GM04503 (cell line): ENCODE measurements at places on chromosomes 7 and 10.

- no peak for DNase-seq
Measured at GRCh38 chr10:51875610-51876009, 176.2 kb upstream of the CSTF2T start.

DNA sequence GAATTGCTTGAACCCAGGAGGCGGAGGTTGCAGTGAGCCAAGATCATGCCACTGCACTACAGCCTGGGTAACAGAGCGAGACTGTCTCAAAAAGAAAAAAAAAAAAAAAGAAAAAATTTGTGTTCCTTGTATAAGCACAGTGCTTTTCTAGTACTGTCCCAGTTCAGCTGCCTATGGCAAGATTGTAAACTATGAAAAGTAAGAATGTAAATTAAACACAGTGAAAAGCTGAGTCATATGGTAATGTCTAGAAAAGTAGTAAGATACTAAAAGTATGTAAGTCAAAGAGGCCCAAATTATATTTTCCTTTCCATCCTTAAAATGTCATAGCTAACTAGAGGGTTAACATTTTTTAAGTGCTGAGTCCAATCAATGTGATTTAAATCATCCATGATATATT lies 42.8 kb downstream of the RBM20 start:
- no peak for DNase-seq

GRCh38 chr10:15122477-15123030 lies 25.4 kb downstream of the RPP38 start:
- no peak for DNase-seq

GRCh38 chr7:119964788-119965542 lies 308.0 kb upstream of the KCND2 start:
- DNase-seq, result no peak

GRCh38 chr7:121369462-121369861 lies 26.6 kb downstream of the FAM3C start:
- no peak for DNase-seq

- no peak for DNase-seq
Measured at GRCh38 chr10:63200431-63200830, 67.3 kb downstream of the NRBF2 start.

DNA sequence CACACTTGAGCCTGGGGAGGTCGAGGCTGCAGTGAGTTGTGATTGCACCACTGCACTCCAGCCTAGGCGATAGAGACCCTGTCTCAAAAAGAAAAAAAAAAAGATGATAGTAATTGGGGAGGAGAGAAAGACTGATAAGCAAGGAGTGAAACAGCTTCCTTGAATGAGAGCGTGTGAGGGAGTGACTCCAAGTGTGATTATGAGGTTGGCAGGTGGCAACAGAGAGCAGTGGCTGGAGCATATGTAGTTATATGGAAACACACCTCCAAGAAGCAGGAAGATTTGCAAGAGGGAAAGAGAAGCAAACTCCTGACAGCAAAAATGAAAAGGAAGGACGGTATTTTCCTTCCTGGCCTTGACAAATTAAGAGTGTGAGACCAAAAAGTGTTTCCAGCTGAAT lies 50.4 kb downstream of the VKORC1L1 start:
- DNase-seq, result no peak

GRCh38 chr10:35412900-35413491 lies 76.7 kb downstream of the CCNY start:
- no peak for DNase-seq

- no peak for DNase-seq
Measured at GRCh38 chr7:45984386-45985295, 63.6 kb upstream of the IGFBP3 start.

DNA sequence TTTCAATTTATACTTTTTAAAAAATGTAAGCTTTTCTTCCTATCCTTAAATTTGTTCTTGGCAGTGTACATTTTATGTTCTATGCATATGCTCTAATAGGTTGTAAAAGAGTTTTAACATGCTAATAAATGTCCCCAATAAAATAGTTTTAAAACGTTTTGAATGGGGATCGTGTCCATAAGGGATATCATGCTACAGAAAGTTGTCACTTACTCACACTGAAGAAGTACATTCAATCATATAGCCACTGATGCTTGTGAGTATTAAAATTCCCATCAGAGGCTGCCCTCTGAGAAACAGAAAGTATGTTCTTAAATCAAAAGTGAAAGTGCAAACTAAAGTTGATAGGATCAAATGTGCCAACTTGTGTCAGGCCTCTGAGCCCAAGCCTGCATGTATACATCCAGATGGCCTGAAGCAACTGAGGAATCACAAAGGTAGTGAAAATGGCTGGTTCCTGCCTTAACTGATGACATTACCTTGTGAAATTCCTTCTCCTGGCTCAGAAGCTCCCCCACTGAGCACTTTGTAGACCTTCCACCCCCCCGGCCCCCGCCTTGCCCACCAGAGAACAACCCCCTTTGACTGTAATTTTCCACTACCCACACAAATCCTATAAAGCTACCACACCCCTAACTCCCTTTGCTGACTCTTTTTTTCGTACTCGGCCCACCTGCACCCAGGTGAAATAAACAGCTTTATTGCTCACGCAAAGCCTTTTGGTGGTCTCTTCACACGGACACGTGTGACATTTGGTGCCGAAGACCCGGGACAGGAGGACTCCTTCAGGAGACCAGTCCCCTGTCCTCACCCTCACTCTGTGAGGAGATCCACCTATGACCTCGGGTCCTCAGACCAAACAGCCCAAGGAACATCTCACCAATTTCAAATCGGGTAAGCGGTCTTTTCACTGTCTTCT lies 877 bp upstream of the NOD1 start:
- no peak for DNase-seq

GRCh38 chr7:79199961-79200360 lies 253.5 kb downstream of the MAGI2 start:
- DNase-seq, result peak; percentile 9

DNA sequence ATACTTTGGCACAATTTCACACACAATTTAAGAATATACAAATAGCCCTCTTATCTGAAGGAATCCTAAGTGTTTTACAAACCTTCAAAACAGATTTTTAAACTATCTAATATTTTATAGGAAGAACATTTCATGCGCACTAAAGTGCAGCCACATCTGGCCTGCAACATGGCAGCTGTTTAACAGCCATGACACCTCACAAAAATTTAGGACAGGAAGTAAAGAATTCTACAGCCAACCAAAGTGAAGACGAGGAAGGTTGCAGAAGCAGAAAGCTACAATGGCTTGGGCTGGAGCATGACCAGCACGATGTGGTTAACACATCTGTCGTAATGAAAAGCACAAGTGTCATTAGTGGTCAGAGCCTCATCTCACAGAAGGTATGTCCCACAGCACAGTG lies 238.1 kb downstream of the HPSE2 start:
- DNase-seq, result no peak

DNA sequence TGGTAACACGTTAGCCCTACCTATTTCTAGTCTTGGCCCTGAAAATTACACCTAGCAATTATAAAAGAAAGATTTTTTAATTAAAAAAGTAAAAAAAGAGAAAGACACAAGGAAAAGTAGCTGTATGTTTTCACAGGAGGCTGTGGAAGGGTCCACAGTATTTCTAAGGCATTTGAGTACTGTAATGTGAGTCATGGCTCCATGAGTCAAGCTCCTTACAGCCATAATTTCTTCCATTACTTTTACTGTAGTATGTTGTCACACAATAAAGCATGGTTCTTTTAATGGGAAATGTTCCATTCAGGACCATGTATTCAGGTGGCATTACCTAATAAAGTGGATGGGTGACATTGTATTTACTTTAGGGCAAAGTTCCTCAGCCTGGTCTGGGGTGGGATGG lies 113.4 kb downstream of the GPR37 start:
- peak; percentile 7 for DNase-seq

GRCh38 chr7:66542528-66543269 lies 86.0 kb upstream of the KCTD7 start:
- DNase-seq, result no peak

- DNase-seq, result no peak
Measured at GRCh38 chr10:34696423-34696822, 118.7 kb downstream of the PARD3 start.

DNA sequence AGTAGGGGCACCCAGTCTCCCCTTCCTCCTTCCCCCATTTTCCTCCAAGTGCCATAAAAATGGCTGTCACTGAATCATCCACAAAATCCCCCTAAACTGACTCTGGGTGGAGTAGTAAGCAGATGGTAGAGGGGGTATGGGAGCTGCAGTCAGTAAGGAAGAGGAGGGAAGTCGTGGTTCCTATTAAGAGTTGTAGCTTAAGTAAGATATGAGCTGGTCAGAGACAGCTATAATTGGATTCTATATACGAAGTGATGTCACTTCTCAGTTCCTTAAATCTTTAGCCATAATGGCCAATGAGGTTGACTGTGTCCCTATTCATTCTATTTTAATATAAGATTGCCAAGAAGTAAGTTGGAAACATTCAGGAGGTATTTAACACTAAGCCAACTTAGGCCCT lies 131.7 kb downstream of the SLC16A9 start:
- no peak for DNase-seq

DNA sequence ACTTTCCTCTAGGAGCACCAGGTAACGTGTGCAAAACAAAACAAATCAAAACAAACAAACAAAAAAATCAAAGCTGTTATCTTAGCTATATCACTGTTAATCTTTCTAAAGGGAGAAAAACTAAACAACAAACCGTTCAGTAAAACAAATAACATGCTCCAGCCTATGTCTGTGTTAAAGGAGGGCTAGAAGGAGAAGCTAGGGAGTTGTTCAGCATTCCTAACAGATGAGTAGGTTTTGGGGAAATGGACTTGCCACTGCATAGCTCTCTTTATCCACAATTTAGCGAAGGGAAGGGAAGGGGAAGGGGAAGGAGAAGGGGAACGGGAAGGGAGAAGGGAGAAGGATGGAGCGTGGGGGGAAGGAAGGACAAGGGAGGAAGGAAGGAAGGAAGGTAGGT lies 134.2 kb upstream of the AKR1E2 start:
- no peak for DNase-seq

GRCh38 chr7:50956522-50957155 lies 173.9 kb upstream of the GRB10 start:
- DNase-seq, result no peak

DNA sequence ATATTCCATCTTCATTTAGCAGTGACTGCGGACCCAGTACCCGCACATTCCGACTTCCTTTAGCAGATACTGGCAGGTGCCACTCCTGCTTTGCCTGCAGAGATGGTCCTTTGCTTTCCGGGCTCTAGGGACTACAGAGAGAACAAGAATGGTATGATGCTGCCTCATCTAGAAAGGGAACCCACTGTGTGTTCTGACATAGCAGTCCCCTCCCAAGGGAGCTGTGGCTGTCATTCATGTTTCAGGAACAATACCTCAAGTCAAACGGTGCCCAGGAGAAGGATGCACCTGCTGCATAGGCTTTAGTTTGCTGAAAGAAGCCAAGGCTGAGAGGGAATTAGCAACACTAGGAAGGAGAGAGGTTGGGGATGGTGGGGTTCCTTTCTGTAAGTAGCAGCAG lies 15.9 kb upstream of the TMEM72 start:
- no peak for DNase-seq

DNA sequence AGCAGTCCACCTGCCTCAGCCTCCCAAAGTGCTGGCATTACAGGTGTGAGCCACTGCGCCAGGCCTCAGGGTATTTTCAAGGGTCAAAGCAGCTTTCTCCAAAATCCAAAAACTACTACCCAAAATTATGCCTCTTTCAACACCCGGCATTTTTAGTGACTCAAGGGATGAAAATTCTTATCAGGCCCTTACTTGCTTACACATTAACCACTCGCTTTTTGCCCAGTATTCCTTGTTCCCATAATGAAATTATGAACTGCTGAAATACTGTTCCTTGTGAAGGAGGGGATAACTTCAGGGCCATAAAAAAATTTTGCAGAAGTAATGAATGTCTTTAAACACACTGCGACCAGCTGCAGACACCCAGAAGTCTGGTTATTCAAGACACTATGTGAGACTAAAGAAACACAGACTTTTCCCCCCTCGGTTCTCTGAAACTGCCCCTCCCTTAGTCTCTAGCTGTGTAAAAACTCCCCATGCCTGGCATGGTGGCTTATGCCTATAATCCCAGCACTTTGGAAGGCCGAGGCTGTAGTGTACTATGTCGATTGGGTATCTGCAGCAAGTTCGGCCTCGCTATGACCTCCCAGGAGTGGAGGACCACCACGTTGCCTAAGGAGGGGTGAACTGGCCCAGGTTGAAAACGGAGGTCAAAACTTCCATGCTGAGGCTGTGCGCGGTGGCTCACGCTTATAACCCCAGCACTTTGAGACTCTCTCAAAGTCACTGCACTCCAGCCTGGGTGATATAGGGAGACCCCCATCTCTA lies 12.0 kb downstream of the FXYD4 start:
- DNase-seq, result no peak

GRCh38 chr7:134752006-134752760 lies 27.3 kb upstream of the CALD1 start:
- no peak for DNase-seq

DNA sequence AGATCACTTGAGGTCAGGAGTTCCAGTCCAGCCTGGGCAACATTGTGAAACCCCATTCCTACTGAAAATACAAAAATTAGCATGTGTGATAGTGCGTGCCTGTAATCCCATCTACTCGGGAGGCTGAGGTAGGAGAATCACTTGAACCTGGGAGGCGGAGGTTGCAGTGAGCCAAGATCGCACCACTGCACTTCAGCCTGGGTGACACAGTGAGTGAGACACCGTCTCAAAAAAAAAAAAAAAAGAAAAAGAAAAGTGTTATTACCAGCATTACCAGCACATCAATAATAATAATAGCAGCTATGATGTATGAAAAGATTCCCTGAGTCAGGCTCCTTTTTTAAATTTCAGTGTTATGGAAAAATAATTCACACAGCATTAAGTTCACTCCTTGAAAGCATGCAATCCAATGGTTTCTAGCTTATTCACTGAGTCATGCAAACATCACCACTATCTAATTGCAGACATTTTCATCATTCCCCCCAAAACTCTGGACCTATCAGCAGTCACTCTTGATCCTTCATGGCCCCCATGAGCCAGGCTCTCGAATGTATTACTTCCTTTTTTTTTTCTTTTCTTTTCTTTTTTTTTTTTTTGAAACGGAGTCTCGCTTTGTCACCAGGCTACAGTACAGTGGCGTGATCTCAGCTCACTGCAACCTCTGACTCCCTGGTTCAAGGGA lies 228.4 kb downstream of the FANK1 start:
- no peak for DNase-seq

- no peak for DNase-seq
Measured at GRCh38 chr10:36269222-36269621, 627.1 kb upstream of the FZD8 start.

- no peak for DNase-seq
Measured at GRCh38 chr7:28409716-28410627, 2.3 kb upstream of the CREB5 start.

- DNase-seq, result no peak
Measured at GRCh38 chr10:89278900-89279392, 22.9 kb upstream of the IFIT2 start.
